ENCODE measurements at places on chromosomes 6 and 20.

GRCh38 chr6:149379977-149380376 is 20.1 kb upstream of the SUMO4 start:
- DNase-seq = no peak
- H3K4me3 ChIP-seq = no peak overlapping the region
- no peaks in the 10 kb centered on the region for H3K4me1 ChIP-seq
- H3K27me3 ChIP-seq = no peaks in the 10 kb centered on the region
- no peak overlapping the region for H3K27ac ChIP-seq

GRCh38 chr6:34207695-34208443 is 28.8 kb upstream of the HMGA1 start:
- no peak overlapping the region for H3K4me3 ChIP-seq
- no peak overlapping the region for H3K27ac ChIP-seq
- no peaks in the 10 kb centered on the region for H3K27me3 ChIP-seq
- H3K4me1 ChIP-seq = no peaks in the 10 kb centered on the region
- no peaks in the 10 kb centered on the region for H3K36me3 ChIP-seq

DNA sequence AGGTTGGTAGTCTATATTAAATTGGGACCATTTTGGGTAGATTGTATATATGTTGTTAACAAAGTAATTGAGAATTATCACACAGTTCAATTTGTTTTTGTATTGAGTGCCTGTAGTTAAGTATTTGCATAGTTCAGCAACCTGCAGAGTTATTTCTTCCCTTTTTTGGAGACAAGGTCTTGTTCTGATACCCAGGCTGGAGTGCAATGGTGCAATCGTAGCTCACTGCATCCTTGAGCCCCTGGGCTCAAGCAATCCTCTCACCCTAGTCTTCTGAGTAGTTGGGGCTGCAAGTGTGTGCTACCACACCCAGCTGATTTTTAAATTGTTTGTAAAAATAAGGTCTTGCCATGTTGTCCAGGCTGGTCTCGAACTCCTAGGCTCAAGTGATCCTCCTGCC is 250.5 kb downstream of the UTRN start:
- no peak overlapping the region for H3K4me3 ChIP-seq
- no peak for DNase-seq
- H3K36me3 ChIP-seq = no peaks in the 10 kb centered on the region
- no peaks in the 10 kb centered on the region for H3K27me3 ChIP-seq

GRCh38 chr6:160106701-160107100 is 14.9 kb upstream of the SLC22A1 start:
- H3K4me3 ChIP-seq = no peak overlapping the region
- H3K4me1 ChIP-seq = no peaks in the 10 kb centered on the region
- no peaks in the 10 kb centered on the region for H3K36me3 ChIP-seq
- H3K27ac ChIP-seq = peak overlapping the region; percentile 13
- H3K27me3 ChIP-seq = no peaks in the 10 kb centered on the region

GRCh38 chr20:62977613-62978560 is 25.4 kb downstream of the SLC17A9 start:
- no peak overlapping the region for H3K27ac ChIP-seq
- H3K4me3 ChIP-seq = no peak overlapping the region
- DNase-seq = no peak
- H3K4me1 ChIP-seq = peaks cover 6% of the 10 kb centered on the region
- peaks cover 56% of the 10 kb centered on the region for H3K27me3 ChIP-seq
- H3K36me3 ChIP-seq = no peaks in the 10 kb centered on the region

DNA sequence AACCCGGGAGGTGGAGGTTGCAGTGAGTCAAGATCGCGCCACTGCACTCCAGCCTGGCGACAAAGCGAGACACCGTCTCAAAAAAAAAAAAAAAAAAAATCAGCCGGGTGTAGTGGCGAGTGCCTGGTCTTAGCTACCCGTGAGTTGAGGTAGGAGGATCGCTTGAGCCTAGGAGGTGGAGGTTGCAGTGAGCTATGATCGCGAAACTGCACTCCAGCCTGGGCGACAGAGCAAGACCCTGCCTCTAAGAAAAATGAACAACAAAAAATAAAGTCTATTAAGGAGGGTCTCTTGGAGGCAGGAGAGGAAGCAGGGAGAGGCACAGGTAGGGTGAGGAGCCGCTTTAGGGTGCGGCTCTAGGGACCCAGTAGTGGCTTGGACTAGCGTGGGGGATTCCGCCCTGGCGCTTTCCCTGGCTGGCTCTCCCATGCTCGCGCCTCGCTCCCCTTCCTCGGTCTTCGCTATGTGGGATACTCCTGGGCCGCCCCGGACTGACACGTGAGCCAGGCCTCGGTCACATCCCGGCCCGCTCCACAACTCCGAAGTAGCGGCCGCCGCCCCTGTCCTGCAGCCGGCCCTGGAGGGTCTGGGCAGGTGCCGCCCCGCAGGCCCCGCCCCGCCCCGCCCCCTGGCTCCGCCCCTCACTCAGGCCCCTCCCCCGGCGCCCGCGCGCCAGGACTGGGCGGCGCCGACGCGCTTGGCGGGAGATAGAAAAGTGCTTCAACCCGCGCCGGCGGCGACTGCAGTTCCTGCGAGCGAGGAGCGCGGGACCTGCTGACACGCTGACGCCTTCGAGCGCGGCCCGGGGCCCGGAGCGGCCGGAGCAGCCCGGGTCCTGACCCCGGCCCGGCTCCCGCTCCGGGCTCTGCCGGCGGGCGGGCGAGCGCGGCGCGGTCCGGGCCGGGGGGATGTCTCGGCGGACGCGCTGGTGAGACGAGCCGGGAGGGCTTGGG is at the start of gene MYBL2:
MYBL2 (plus strand) TSS at position 739 of the 953 bp plus-strand sequence; CDS start at position 909, 170 bp downstream.
- H3K4me1 ChIP-seq = peaks cover 12% of the 10 kb centered on the region
- DNase-seq = peak; percentile 88
- no peaks in the 10 kb centered on the region for H3K36me3 ChIP-seq
- no peak within 1 kb of the TSS for H3K27ac ChIP-seq
- peak within 1 kb of the TSS; percentile 33 for H3K4me3 ChIP-seq
- peaks cover 4% of the 10 kb centered on the region for H3K27me3 ChIP-seq

DNA sequence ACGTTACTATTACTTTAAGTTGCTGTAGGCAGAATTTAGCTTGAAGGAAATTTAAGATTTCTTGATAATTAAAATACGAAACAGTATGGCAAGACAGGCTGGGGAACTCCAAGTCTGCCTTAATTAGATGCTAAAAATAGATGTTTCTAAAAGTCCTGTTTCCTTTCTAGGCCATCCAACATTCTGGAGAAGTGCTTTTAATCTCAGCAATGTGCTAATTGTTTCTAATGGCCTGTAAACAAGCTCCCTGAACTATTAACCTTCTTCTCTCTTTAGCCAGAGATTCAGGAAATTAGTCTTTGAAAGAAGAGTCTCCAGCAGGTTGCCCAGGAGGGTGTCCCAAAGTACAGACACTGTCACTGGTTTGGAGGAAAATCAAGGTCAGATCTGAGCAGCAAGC is 677.3 kb upstream of the AGPAT4 start:
- H3K4me1 ChIP-seq = no peaks in the 10 kb centered on the region
- DNase-seq = no peak
- no peak overlapping the region for H3K4me3 ChIP-seq
- H3K36me3 ChIP-seq = no peaks in the 10 kb centered on the region
- no peak overlapping the region for H3K27ac ChIP-seq
- no peaks in the 10 kb centered on the region for H3K27me3 ChIP-seq

DNA sequence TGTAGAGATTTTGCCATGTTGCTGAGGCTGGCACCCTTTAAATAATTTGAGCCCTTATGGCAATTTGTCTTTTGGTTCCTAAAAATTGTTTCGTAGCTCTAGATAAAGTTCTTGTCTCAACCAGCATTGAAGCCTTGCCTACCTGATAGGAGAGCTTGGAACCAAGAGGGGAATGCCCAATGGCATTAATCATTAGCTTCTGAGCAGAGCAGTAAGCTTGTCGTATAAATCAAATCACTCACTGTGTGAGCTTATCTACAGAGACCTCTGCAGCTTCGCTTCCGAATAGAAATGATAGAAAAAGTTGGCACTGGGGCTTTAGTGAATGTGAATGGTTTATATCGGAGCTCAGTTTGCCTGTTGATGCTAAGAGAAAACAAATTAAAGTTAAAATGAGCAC is 10.7 kb downstream of the ANKRD6 start:
- H3K27ac ChIP-seq = no peak overlapping the region
- H3K4me1 ChIP-seq = peaks cover 3% of the 10 kb centered on the region
- no peak overlapping the region for H3K4me3 ChIP-seq
- peak; percentile 46 for DNase-seq

GRCh38 chr6:128724738-128725137 is 158.2 kb upstream of the LAMA2 start:
- no peak overlapping the region for H3K27ac ChIP-seq
- no peak overlapping the region for H3K4me3 ChIP-seq
- H3K4me1 ChIP-seq = no peaks in the 10 kb centered on the region
- H3K36me3 ChIP-seq = no peaks in the 10 kb centered on the region
- no peaks in the 10 kb centered on the region for H3K27me3 ChIP-seq

All from hepatocyte (in vitro differentiated cells).